ENCODE measurements at places on chromosomes 4 and X. TPM values are rescaled to one million over a fixed set of nuclear protein-coding genes. Genes with fewer than 3 reads are reported as not detected.

Gene CCKAR
- under 0.01 TPM for total RNA-seq

- H3K27me3 ChIP-seq = no peaks in the 10 kb centered on the region
- H3K4me1 ChIP-seq = peaks cover 12% of the 10 kb centered on the region
- DNase-seq = no peak
- H3K36me3 ChIP-seq = no peaks in the 10 kb centered on the region
- no peak overlapping the region for H3K27ac ChIP-seq
- H3K4me3 ChIP-seq = no peak overlapping the region
Observed at GRCh38 chrX:100642290-100642689, 1.7 kb upstream of the SRPX2 start.

- no peaks in the 10 kb centered on the region for H3K4me1 ChIP-seq
- H3K36me3 ChIP-seq = no peaks in the 10 kb centered on the region
- H3K27me3 ChIP-seq = peaks cover 9% of the 10 kb centered on the region
- H3K27ac ChIP-seq = no peak within 1 kb of the TSS
- H3K4me3 ChIP-seq = no peak within 1 kb of the TSS
Observed at GRCh38 chr4:26490111-26490959, at the start of gene CCKAR. Gene CCKAR (minus strand): TSS chr4:26490484. CDS start chr4:26490267, 217 bp downstream.

DNA sequence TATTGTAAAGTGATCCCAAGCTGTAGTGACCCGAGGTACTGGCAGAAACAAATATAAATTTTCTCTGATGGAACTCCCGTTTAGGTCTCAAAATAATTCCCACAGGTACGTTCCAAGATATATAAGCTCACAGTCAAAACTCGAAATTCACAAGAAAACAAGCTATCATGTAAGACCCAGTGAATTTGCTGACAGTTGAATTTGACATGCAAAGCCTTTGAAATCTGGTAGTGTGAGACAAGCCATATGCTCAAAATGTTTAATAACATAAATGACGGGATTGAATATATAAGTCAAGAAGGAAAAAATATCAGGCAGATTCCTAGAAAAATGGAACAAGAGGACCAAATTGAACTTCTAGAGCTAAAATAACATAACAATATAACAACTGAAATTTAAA, 252.8 kb downstream of the TMA16 start:
- H3K27me3 ChIP-seq = no peaks in the 10 kb centered on the region
- no peak overlapping the region for H3K4me3 ChIP-seq
- no peaks in the 10 kb centered on the region for H3K4me1 ChIP-seq
- no peak overlapping the region for H3K27ac ChIP-seq
- H3K36me3 ChIP-seq = no peaks in the 10 kb centered on the region

GRCh38 chr4:76745240-76745639, 152.7 kb downstream of the SOWAHB start:
- DNase-seq = peak; percentile 35
- no peak overlapping the region for H3K4me3 ChIP-seq
- H3K36me3 ChIP-seq = peaks cover 2% of the 10 kb centered on the region
- H3K27me3 ChIP-seq = no peaks in the 10 kb centered on the region
- peak overlapping the region; percentile 22 for H3K27ac ChIP-seq

- no peaks in the 10 kb centered on the region for H3K36me3 ChIP-seq
- H3K4me3 ChIP-seq = no peak overlapping the region
- H3K27me3 ChIP-seq = no peaks in the 10 kb centered on the region
- peaks cover 7% of the 10 kb centered on the region for H3K4me1 ChIP-seq
Observed at GRCh38 chr4:8542776-8543525, 37.2 kb upstream of the GPR78 start.

DNA sequence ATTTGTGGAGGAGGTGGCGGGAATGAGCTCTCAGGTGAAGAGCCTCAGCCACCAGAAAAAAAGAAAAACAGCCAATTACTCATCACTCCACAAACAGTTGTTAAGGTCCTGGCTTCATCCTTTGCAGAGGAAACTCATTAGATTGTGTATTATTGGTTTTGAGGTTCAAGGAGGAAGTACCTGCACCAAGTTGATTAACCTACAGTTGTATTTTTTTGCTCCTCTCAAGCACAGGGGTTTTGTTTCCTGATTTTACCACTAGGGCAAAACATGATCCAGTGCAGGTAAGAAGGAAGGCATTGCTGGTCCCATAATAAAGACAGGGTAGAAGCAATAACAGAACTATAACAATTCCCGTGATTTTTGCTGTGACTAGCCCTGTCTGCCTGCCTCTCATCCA, 84.0 kb upstream of the QRFPR start:
- DNase-seq = no peak
- no peak overlapping the region for H3K4me3 ChIP-seq
- H3K4me1 ChIP-seq = no peaks in the 10 kb centered on the region
- H3K36me3 ChIP-seq = no peaks in the 10 kb centered on the region
- no peaks in the 10 kb centered on the region for H3K27me3 ChIP-seq

Gene NDP
- 5.3 TPM for total RNA-seq

DNA sequence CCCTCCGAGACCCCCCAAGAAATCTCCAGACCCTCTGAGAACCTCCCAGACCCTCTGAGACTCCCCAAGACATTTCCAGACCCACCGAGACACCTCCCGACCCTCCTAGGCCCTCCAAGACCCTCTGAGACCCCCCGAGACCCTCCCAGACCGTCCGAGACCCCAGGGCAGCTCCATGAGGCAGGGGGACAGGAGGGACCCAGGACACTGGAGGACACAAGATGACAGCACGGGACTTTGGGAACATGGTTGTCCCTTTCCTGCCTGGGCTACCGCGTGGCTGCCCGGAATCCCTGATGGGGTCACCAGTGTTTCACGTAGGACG, 10.3 kb downstream of the CTBP1 start:
- H3K4me1 ChIP-seq = peaks cover 12% of the 10 kb centered on the region
- no peak overlapping the region for H3K4me3 ChIP-seq
- no peak overlapping the region for H3K27ac ChIP-seq
- no peaks in the 10 kb centered on the region for H3K27me3 ChIP-seq

Gene SPANXN4
- total RNA-seq = not detected

Gene NIPAL1
- under 0.01 TPM for total RNA-seq

Gene UGT2B11
- total RNA-seq = not detected

DNA sequence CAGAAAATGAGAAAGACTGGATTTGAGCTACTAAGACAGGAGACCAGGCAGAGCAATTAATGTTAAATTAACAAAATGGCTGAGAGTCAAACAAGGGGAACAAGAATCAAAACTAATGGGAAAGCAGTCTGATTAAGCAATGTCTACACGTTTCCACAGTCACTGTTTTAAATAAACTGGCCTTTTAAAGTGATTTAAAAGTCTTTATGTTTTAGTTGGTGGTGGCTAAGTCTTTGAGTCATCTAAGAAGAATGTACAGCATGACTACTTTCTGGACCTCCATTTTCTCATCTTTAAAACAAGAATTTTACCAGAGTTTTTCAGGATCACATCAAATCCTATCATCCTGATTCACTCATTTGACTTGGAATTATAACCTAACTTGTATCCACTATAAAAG, 233.8 kb downstream of the ENOX2 start:
- no peak overlapping the region for H3K4me3 ChIP-seq
- peak; percentile 52 for DNase-seq
- no peaks in the 10 kb centered on the region for H3K4me1 ChIP-seq
- H3K27ac ChIP-seq = no peak overlapping the region

Gene DIPK2B
- total RNA-seq = not detected

Gene TREX2
- 1.8 TPM for total RNA-seq

DNA sequence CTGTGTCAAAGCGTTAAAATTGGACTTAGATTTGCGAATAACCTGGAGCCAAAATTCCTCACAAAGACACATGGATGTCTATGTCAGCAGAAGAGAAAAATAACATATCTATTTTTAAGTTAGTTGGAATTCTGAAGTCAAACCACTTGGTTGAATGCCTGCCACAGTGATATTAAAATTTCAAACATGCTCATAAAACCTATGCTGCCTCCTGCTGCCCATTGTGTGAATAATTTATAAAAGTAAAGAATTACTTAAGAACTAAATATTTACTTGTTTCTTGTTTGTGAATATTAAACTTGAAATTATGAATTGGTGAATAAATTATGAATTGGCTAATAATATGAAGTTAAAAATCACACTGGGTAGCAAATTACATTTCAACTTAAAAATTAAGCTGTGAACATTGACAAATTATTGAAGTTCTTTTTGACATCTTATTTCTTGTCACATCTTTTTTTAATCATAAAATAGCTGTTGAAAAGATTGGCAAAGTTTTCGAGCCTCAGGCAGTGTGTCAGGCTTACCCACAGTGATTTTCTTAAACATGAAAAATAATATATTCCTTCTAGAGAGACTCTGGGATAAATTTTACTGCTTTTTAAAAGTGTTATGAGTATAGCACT, 35.4 kb downstream of the FABP2 start:
- H3K27me3 ChIP-seq = no peaks in the 10 kb centered on the region
- no peak overlapping the region for H3K27ac ChIP-seq
- H3K4me3 ChIP-seq = no peak overlapping the region
- peak; percentile 76 for DNase-seq
- H3K4me1 ChIP-seq = no peaks in the 10 kb centered on the region
- no peaks in the 10 kb centered on the region for H3K36me3 ChIP-seq

Gene SOWAHB
- under 0.01 TPM for total RNA-seq

GRCh38 chr4:119302073-119302832, 19.7 kb downstream of the FABP2 start:
- H3K4me1 ChIP-seq = peaks cover 3% of the 10 kb centered on the region
- no peaks in the 10 kb centered on the region for H3K27me3 ChIP-seq
- no peak overlapping the region for H3K4me3 ChIP-seq
- DNase-seq = no peak
- no peaks in the 10 kb centered on the region for H3K36me3 ChIP-seq
- no peak overlapping the region for H3K27ac ChIP-seq

Gene JAKMIP1
- not detected for total RNA-seq

Gene UBE2D3
- total RNA-seq = 397 TPM

DNA sequence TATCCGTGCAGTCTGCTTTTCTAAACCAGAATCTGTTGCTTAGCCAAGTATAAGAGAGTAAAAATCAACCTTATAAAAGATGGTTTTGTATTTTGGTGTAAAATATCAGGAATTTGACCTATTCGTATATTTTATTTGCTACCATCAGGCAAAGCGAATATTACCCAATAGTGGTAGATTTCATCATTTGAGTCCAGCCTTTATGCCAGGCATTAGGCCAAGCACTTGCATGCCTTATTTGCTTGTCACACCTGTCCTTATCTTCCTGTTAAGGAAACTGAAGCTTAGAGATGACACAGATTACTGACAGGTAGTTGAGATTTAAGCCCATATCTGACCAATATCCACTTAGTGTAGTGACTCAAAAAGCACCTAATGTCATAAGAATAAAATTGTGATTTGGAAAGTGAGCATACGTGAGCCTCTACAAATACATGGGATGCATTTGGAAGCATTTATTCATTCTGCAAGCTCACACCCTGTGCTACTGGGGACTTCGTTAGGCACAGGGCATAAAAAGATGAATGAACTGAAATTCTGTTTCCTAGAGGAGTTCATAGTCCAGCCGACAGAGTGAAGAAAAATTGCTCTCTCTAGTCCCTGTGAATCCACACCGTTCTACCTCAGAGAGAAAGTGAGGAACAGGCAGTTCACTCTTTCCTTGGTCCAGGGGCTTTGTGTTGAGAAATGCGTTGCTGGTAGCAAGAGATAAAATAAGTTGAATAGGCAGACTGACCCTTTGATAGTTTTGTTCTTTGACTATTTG, 2.3 kb upstream of the RNF212 start:
- H3K4me3 ChIP-seq = no peak overlapping the region
- H3K27me3 ChIP-seq = peaks cover 3% of the 10 kb centered on the region

GRCh38 chr4:7515390-7515902, 80.7 kb upstream of the PSAPL1 start:
- H3K4me3 ChIP-seq = no peak overlapping the region
- H3K27me3 ChIP-seq = peaks cover 5% of the 10 kb centered on the region
- no peaks in the 10 kb centered on the region for H3K36me3 ChIP-seq
- H3K4me1 ChIP-seq = no peaks in the 10 kb centered on the region
- no peak overlapping the region for H3K27ac ChIP-seq
